ENCODE measurements at places on chromosomes 12 and 14.

- no peak for DNase-seq
Observed at GRCh38 chr12:97308576-97309198, 153.9 kb upstream of the RMST start.

DNA sequence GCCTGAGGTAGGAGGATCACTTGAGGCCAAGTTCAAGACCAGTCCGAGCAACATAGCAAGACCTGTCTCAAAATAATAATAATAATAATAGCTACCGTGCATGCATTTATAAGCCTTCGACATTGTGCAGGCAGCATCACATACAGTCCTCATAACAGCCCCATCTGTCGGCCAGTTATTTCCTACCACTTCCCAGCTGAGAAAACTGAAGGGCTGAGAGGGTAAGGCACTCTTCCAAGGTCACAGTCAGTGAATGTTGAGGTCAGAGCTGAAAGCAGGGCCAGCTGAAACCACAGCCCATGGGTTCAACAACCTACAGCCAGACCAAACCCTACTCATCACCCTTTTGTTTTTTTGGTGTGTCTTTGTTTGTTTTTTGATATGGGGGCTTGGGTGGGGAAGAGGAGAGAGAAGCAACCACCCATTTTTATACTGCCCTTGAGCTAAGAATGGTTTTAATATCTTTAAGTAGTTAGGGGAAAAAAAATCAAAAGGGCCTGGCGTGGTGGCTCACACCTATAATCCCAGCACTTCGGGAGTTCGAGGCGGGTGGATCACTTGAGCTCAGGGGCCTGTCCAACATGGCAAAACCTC is 16.8 kb upstream of the ITPK1 start:
- DNase-seq = no peak

- no peak for DNase-seq
Observed at GRCh38 chr12:53211476-53212381, 4.7 kb upstream of the ITGB7 start.

- DNase-seq = no peak
Observed at GRCh38 chr12:12357719-12358461, 1.0 kb downstream of the BORCS5 start.

DNA sequence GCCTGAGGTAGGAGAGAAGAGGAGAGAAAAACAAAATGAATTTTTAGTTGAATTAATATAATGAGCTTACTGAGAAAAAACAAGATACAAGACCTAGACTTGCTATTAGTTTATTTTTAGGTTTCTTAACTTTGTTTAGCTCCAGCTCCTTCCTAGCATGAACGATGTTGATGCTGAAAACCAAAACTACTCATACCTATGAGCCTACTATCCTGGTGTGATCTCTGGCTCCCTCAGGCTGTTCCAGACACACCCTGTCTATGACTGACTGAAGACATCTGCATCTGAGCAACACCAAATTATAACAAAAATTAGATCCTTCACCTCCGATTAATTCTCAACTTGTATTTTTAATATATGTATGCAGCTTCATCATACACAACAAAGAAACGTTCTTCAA is 190.4 kb downstream of the SLC5A8 start:
- DNase-seq = no peak

DNA sequence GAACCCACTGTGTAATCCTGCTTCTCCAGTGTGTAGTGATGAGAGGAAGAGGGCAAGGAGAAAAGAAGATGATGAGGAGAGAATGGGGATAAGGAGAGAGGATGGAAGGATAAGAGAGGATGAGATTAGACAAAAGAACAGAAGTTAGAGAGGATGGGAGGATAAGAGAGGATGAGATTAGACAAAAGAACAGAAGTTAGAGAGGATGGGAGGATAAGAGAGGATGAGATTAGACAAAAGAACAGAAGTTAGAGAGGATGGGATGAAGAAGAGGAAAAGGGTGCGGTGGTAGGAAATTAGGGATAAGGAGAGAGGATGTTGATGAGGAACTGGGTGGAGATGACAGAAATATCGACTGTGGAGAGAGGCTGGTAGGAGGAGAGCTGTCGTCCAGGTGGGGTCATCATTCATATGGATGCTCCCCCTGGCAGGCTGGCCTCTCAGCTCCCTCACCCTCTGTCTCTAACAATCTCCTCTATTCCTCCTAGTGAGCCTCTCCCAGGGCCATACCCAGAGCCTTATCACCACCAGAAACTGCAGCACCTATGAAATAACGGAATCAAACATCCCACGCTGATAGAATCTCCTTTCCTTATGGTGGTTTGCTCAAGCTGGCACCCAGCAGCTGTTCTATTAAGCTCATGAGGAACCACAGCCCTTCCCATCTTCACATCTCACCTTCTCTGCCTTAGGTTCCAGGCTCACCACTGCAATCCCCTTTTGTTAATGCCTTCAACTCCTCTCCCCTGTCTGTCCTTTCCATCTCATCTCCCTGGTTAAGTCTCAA is 6.0 kb upstream of the CIROP start:
- no peak for DNase-seq

DNA sequence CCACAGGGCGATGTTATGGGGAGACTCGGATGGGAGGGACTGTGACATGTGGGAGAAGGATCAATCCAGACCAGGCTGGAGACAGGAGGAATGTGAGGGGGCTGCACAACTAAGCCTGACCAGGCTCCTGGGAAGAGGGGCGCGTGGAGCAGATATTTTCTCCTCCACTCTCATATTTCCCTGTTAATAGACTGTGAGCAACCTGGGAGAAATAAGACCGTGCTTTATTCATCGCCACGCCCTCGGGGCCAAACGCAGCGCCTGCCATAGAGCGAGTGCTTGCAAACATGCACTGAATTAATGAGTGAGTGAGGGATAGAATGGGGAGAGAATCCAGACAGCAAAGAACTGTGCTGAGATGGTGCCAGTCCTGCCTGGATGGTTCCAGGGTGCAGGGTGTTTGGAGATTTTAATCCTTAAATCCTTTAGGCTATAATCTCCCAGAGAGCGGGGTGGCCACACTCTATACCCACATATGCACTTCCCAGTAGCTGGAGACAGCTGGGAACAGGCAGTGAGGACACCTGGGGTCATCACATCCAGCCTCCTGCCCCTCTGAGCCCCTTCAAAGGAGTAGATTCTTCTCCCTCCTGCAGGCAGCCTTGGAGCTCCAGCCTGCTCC is 13.6 kb upstream of the FAIM2 start:
- DNase-seq = no peak

GRCh38 chr12:115507951-115508722 is 769.4 kb downstream of the MED13L start:
- no peak for DNase-seq

GRCh38 chr12:19575337-19576243 is 136.3 kb downstream of the AEBP2 start:
- no peak for DNase-seq

DNA sequence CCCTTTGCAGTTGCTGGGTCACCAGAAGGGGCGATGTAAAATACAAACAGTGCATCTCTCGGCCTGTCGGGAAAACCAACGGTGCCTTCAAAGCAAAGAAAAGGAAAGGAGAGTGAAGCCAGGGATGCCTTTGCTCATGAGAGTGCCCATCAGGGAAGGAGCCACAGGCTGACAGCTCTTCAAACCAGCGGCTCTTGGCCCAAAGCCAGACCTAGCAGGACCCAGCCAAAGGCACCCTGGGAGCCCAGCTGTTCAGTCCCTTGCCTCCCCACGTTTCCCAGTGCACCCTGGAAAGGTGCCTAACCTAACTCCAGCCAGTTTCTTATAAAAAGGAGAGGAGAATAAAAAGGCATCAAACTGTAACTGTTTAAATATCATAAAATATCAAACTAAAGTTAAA is 29.2 kb downstream of the PRMT8 start:
- DNase-seq = no peak

GRCh38 chr14:91380610-91381371 is 36.8 kb downstream of the CCDC88C start:
- DNase-seq = no peak

DNA sequence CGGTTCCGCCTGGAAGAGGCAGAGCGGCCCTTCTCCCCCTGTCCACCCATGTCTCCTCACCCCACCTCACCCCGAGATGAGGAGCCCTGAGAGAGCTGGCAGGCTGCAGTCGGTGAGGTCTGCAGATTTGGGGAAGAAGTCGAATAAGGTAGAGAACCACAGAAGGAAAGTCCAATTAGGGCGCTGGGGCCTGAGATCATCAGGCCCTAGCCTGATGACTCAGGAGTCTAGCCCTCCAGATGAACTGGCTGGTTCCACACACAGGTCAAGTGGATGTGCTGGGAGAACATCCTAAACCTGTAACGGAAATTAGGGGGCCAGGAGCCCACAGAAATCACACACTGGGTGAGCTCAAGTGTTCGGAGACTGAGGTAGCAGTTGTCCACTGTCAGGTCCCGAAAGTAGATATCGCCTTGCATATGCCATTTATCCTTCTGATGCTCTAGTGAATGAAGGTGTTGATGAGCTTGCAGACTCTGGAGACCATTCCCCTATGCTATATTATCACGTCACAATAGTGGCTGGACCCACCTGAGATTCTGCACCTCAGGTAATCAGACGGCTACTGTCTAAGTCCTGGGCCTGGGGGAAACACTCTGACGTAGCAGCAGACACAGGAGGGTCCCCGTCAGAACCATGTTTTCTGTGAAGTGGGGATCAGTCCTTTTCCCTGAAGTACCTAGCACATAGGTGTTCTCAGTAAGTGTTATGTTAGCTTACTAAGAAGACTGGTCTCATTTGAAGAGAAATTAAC is 886 bp upstream of the METTL17 start:
- no peak for DNase-seq

GRCh38 chr12:108234158-108234557 is 105.0 kb downstream of the CMKLR1 start:
- no peak for DNase-seq

DNA sequence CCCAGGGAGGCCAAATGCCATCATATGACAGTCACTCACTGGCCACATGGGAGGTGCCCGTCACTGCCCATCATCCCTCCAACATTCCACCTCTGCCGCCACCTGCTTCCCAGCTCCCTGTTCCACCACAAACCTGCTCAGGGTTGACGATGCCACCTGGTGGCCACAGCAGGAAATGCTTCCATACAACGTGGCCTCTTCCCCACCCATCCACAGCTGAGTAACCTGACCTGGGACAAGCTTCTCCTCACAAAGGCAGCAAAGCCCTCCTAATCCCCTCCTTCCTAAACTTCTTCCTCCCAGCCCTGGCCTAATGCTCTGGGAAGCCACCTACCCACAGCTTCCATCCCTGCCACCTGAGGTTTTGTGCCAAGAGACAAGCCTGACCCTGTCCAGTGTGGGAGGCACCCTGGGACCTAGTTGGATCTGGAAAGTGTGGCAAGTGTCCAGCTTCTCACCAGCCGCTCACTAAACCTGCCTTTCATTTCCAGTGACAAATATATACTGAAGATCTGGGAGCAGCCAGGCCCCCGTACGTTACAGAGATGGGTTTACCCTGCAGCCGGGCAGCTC is 4.3 kb downstream of the DEGS2 start:
- DNase-seq = no peak

- no peak for DNase-seq
Observed at GRCh38 chr12:110436231-110436630, 13.9 kb downstream of the ARPC3 start.

GRCh38 chr12:3790642-3791041 is 37.7 kb upstream of the CRACR2A start:
- DNase-seq = no peak

GRCh38 chr14:98704441-98704840 is 567.6 kb downstream of the BCL11B start:
- peak; percentile 13 for DNase-seq

DNA sequence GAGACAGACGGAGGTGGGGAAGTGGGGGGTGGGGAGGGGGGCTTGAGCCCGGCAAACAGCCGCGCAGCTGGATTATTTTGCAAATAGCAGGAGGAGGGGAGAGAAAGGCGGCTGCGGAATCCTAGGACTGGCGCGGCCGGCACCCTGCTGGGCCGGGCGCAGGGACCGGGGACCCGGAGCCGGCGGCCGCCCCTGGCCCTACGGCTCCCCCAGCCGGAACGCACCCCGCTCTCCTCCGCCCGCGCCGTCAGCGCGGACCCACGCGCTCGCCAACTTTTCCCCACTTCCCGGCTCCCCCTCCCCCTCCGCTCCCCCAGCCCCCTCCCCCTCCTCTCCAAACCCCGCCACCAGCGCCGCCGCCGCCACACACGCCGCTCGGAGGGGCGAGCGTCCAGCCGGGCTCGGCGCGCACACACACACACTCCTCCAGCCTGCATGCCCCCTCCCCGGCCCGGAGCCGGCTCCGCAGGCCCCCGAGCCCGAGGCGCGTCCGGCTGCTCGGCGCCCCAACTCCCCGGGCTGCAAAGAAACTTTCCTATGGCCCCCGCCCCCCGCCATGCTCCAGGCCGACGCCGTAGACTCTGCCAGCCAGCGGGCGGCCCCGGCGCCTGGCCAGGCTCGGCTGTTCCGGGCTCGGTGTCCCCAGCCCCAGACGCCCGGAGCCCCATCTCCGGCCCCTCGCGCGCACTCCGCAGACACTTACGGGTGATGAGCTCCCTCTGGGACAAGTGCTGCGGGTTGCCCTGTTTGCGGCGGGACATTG is 1.4 kb downstream of the BCL11B start:
- DNase-seq = no peak

Measured in stimulated activated CD8-positive, alpha-beta memory T cell treated with anti-CD3 and anti-CD28 coated beads, Interleukin-4, amount 100 ng/mL, for 4 hours (primary cell).